ENCODE measurements at places on chromosomes 3 and 15.

GRCh38 chr3:184143327-184143726 is 8.2 kb downstream of the EIF2B5 start:
- DNase-seq, result no peak

GRCh38 chr15:30954674-30955073 is 36.8 kb downstream of the MTMR10 start:
- DNase-seq, result no peak

GRCh38 chr3:161821591-161821990 is 325.0 kb downstream of the OTOL1 start:
- no peak for DNase-seq

- DNase-seq, result no peak
These were observed 22.2 kb upstream of the GMPPB start for GRCh38 chr3:49745986-49746385.

GRCh38 chr3:17258823-17259436 is 374.2 kb downstream of the PLCL2 start:
- DNase-seq, result no peak

DNA sequence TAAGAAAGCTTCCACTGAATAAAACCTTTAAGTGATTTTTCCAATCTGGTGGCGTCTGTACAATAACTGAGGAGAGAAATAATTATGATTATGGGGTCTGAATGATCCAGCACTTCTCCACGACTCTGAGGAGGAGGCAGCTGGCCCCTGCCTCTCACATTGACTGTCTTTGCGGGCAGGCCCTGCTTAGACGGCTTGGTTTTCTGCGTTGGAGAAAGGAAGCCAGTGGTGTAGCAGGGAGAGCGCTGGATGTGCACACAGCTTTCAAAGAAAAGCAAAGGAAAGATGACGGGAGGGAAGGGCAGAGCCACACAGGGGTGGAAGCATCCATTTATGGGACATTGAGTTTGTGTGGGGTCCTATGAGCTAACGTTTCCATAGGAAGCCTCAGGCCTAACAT is 62.5 kb downstream of the MGLL start:
- no peak for DNase-seq

- DNase-seq, result no peak
These were observed 313.1 kb downstream of the WDR72 start for GRCh38 chr15:53446376-53446775.

GRCh38 chr15:72934921-72935320 is 117.3 kb upstream of the NEO1 start:
- no peak for DNase-seq

DNA sequence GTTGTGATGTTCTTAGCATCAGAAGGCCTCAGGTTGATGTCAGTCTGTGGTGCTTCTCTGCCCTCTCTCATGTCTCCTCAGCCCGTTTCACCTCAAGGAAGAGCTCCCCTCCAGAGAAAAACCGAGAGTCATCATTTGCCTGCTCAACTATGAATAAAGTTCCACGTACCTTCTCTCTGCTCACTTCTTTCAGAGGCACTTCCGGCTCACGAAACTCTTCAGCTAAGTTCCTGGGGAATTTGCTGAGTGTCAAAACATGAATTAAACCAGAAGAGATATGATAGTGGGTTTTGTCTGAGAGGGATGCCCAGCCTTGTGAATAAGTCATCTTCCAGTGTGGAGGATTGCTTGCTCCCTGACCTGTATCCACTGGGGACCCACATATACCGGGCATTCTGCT is 37.7 kb downstream of the CCR4 start:
- DNase-seq, result no peak

- DNase-seq, result peak; percentile 98
These were observed at the start of gene MESD for GRCh38 chr15:80989518-80990478. MESD (minus strand) TSS chr15:80989819; CDS start chr15:80989791, 28 bp downstream.

GRCh38 chr3:183123891-183124290 is 24.6 kb upstream of the MCCC1 start:
- DNase-seq, result no peak

- DNase-seq, result no peak
These were observed 294.6 kb downstream of the RPLP1 start for GRCh38 chr15:69747193-69747592.

- DNase-seq, result no peak
These were observed 37.2 kb upstream of the TMEM115 start for GRCh38 chr3:50396502-50396901.

- DNase-seq, result no peak
These were observed 26.5 kb downstream of the CFAP161 start for GRCh38 chr15:81160312-81161159.

DNA sequence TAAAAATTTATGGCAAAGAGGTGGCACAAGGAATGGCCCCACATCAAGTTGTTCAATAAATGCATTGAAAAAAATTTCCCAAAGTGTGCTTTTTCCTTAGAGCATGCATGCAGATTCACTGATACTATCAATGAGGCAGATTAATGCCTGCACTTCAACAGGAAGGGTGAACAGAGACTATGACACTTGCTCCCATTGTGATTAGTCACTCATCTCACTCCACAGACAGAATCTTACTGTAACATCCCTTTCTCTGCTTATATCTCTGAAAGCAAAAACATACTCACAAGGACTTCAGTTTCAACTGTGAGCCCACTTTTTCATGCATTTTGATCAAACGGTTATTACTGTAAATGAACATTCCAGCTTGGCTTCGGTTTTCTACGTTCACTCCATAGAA is 60.9 kb downstream of the MORC1 start:
- no peak for DNase-seq

GRCh38 chr3:151074256-151074655 is 11.2 kb upstream of the MED12L start:
- DNase-seq, result no peak

GRCh38 chr3:105343991-105344390 is 22.7 kb upstream of the ALCAM start:
- DNase-seq, result no peak

DNA sequence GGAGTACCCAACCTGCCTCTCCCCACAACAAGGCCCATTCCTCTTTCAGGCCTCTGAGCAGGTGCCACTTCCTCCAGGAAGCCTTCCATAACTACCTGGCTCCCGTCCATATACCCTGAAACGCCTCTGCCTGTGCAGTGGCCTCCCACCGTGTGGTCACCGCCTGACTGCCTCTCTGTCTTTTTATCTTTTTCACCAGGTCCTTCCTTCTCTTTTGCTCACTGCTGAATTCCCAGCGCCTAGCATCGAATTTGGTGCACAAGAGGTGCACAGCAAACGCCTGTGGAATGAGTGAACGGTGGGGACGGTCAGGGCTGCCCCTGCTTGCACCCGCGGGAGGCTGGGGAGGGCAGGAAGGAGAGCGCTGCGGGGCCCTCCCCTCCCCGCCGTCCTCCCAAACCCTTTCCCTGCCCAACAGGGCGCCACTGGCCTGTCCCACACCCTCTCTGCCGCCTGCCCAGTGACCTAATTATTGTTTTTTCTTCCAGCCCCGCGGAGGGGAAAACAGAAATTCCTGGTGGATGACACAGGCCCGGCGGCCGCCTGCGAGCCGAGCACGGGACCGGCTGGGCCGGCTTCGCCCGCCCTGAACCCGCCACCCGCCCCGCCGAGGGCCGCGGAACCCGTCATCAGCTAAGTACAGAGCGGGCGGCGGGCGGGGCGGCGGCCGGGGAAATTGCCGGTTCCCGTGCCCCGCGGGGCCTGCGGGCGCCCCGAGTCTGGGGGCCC is 140.1 kb downstream of the SMAD6 start:
- peak; percentile 79 for DNase-seq

GRCh38 chr3:172321035-172321434 is 127.2 kb downstream of the GHSR start:
- DNase-seq, result no peak

GRCh38 chr3:192850451-192850981 is 67.1 kb downstream of the MB21D2 start:
- DNase-seq, result peak; percentile 49

DNA sequence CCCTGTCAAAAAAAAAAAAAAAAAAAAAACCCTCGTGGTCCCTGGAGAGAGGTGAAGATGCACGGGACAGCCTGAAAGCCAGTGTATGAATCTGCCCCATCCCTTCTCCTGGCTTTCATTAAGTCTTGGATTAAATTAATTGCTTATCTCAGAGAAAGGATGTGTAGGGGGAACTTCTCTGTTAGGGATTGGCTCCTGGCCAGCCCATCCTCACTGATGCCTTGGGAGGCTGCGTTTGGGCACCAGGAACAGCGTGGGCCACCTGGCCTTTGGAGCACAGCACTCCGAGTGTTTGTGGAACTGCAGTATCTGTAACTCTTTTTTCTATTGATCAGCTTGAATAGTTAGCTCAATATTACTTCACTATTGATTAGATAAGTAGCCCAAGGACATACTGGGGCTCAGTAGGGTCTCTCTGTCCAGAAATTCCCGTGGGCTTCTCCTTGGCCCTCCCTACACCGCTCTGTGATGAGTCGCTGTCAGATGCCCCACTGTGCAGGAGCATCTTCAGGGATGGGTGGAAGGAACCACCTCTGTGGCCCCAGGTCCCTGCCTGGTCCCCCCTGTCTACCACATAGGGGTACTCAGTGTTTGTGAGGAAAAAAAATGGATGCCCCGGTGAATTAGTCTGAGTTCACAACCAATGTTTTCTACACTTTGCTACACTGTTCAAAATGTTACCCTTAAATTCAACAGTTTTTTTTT is 2.0 kb downstream of the PXYLP1 start:
- DNase-seq, result peak; percentile 32

GRCh38 chr3:144032531-144033239 is 61.1 kb downstream of the DIPK2A start:
- DNase-seq, result no peak

GRCh38 chr3:103247459-103247858 is 812.6 kb downstream of the ZPLD1 start:
- no peak for DNase-seq

DNA sequence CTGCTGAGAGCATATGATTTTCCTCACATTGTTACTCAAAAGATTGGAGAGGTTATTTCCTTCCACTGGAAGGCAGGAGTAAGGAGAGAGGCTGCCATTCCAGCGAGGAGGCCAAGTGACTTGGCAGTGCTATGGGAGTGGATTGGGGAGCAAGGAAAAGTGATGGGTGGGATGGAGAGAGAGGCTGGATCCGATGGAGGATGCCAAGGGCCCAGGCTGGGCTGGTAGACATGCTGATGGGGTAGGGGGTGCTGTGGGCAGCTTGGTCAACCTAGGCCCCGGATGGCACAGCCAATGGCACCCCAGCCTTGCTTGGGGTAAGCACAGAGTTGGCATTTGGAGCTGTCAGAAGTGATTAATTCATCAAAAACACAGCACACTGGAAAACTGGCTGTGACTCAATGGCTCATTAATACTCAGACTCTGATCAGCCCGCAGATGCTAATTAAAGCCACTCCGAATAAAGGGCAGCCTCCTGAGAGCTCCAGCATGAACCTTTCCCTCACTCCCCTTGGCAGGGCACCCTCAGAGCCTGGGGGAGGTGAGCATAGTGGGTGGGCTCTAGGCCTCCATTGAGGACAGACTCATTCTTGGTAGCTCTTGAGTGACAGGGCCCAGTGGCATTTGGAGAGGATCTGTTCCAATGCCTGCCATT is 22.1 kb upstream of the SLC6A1 start:
- no peak for DNase-seq

- DNase-seq, result no peak
These were observed 75.2 kb downstream of the GADL1 start for GRCh38 chr3:30819067-30819798.

- no peak for DNase-seq
These were observed 10.7 kb downstream of the BMF start for GRCh38 chr15:40097968-40098476.

DNA sequence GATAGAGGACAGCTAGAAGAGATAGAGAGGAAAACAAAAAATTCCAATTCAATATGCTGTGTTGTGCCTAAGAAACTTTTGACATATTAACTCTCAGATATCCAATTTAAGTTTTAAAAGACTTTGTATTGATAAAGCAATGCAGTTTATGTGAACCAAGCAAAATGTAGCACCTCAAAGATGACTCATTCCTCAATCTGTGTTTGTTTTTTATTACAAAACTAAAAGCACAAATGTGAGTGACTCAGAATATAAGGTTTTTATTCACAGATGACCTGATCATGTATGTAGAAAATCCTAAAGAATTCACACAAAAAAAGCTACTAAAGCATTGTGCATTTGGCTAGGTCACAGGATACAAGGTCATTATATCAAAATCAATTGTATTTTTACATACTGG is 11.1 kb downstream of the HCLS1 start:
- no peak for DNase-seq

DNA sequence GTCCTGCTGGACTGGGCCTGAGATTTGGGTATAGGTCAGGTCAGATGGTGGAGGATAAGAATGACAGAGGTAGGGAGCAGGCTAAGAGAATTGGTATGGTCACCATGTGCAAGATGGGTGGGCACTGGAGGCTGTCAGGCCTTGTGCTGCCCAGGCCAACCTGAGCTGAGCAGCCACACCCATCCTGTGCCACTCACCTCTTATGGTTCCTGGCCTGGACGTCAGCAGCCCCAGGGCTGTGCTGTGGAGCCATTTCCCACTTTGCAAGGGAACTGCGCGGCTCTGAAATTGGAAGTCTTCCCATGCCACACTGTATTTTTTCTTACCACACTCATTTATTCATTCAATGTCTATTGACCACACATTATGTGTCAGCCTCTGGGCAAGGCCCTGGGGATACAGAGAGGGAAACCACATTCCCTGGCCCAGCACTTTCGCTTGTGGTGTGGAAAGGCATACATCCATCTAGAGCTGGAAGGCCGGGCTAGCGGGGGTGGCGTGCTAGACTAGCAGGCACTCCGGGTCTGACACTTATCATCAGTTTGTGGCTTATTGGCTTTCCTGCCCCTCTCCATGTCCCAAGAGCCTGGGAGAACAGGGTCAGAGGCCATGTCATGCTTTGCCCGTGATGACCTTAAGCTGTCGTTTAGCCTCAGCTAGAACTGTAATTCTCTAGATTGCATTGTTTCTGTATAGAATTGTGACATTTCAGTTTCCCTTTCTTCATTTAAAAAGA is 51.1 kb upstream of the POLG start:
- no peak for DNase-seq

DNA sequence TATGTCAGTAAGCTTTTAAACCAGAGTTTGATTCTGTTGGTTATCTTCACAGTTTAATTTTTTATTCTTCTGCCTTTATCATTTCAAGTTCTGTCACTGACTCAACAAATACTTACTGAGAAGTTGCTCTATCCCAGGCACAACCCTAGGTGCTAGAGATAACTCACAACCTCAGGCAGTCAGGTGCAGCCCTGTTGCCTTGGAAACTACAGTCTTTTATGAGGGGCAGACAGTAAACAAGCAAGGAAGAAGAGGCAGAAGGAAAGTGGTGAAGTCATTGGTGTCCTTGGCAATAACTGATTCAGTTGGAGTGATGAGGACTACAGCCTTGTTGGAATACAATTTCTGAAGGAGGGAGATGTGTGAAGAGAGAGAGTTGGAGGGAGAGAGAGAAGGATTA is 142.1 kb upstream of the LRTM1 start:
- DNase-seq, result no peak

- DNase-seq, result peak; percentile 44
These were observed 336.4 kb downstream of the IL20RB start for GRCh38 chr3:137294139-137294538.

DNA sequence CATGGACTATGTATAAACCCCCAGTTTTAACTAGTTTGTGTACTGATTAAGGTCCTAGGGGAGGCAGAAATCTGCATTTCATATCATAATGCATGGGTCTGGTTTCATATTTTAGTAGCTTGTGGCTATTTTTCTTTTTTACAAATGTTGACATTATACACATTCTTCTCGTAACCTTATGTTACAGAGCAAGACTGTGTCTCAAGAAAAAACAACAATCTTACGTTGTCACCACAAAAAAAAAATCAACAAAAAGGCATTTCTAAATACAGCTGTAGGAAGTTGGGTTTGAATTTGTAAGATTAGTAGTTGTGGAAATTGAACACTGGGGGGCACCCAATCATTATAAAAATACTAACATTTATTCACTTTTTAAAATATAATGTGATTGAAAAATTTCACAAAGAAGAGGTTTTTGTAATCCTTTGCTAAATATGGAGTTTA is 17.9 kb downstream of the SERP1 start:
- DNase-seq, result no peak

Measured in ecto neural progenitor cell (in vitro differentiated cells).